BJ (cell line): ENCODE measurements at places on chromosomes 7 and 10.

- DNase-seq, result no peak
These were observed 549.4 kb upstream of the C7orf33 start for GRCh38 chr7:148041156-148041555.

DNA sequence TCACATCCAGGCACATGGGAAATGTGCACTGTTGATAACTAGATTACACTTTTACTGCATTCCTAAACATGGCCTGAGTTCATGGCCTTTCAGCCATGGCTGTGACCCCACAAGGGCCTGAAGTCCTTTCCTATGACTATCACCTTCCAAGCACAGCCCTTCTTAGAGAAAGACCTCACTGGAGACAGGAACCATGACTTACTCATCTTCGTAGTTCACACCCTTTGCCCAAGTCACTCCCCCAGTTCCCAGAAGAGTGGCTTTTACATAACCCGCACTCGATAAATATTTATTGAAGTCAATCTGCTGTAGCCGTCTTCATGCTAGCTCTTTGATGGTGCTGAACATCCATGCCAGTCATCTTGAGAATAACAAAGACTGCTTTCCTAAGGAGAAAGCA lies 632.5 kb upstream of the NRP1 start:
- no peak for DNase-seq

- DNase-seq, result no peak
These were observed 224.8 kb upstream of the LYZL1 start for GRCh38 chr10:29063806-29064644.

- no peak for DNase-seq
These were observed at the start of gene SRGN for GRCh38 chr10:69087590-69088470. SRGN (plus strand) TSS chr10:69088103; CDS start chr10:69088158, 55 bp downstream.

DNA sequence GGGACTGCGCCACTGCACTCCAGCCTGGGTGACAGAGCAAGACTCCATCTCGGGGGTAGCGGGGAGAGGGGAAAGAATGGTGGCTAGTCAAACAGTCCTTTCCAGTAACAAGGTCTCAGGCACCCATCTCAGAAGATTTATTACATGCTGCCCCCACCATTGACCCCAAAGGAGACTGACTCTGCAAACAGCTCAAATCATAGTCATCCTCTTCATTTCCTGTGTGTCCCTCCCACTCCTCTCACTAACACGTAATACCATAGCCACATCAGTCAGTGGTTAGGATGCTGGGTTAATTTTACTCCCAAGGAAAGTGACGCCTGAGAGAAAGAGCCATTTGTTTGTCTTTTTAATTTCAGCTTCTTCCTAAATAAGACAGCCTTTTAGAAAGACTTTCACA lies 56.6 kb upstream of the BET1 start:
- DNase-seq, result no peak

GRCh38 chr10:75508239-75508813 lies 76.9 kb downstream of the LRMDA start:
- DNase-seq, result no peak

DNA sequence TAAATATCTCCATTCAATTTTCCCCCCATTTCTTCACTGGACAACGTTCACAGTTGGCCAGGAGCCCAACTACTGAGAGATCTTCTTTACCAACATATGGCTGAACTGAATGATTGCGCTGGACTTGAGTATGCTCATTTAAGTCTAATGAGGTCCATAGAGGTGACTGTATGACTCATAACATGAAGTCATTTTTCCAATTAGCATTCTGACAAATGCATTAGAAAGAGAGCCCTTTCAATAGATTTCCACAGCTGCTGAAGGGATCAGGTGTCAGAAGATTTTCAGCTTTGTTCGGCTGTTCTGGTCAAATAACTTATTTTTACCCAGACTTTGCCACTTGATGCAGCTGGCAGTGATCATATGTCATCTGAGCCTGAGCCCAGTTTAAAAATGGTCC lies 438.0 kb downstream of the ETV1 start:
- DNase-seq, result no peak

DNA sequence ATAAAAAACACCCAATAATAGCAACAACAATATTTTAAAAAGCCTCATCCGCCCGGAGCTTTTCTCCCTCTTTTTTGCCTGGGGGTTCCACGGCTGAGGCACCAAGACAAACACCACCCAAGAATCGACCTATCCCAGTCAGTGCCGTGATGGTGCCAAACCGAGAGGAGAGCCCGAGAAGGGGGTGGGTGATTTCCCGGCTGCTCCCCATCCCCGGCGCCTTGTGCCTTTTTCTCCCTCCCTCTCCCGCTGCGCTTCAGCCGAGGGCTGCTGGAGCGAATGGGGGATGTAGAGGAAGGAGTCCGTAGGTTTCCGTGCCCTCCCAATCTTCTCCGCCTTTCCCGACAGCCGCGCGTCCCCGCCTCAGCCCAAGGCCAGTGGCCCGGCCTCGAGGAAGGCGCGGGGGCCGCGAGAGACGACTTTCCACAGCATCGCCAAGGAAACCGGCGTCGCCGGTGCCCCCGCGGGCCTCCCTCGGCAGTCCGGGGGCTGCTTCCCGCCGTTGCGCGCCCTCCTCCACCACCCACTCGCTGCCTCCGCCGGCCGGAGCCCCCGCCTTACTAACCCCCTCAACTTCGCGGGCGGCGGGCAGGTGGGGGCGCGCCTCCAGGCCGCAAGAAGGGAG lies 1.3 kb downstream of the EGR2 start:
- no peak for DNase-seq

GRCh38 chr10:97020452-97021400 lies 165.0 kb downstream of the SLIT1 start:
- DNase-seq, result no peak

DNA sequence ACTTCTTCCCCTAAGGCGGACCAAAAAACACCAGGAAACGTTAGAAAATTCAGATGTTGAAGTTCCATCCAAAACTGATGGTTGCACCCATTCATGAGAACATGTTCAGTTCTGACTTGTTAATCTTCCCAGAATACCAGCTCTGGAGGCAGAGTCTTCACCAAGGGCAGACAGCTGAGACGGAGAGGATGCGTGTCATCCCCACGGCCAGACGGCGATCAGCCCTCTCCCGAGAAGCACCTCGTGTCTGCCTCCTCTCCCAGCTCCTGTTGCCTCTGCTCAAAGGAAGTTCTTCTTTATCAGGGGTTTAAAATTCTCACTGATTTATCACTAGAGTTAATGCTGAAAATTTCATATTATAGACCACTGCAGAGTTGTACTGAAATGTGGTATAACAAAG lies 269.7 kb downstream of the ZMYND11 start:
- no peak for DNase-seq

GRCh38 chr10:47025253-47025539 lies 114.0 kb downstream of the PTPN20 start:
- no peak for DNase-seq

DNA sequence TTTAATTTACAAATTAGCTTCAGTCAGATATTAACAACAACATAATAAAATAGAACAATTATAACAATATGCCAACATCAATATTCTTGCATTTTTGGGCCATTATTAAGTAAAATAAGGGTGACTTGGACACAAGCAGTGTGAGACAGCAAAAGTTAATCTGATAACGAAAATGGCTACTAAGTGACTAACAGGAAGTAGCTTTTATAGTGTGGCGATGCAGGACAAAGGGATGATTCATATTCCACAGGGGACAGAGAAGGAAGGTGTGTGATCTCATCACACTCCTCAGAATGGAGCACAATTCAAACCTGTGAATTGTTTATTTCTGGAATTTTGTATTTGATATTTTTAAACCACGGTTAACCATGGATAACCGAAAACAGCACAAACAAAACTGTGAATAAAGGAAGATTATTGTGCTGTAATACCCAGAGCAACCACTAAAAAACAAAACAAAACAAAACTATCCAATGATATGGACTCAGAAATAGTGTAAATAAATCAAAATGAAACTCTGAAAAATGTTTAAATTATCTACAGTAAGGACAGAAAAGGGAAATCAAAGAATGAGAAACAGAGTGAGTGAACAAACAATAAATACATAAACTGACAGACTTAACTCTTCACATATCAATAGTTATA lies 66.9 kb upstream of the TFEC start:
- peak; percentile 35 for DNase-seq

DNA sequence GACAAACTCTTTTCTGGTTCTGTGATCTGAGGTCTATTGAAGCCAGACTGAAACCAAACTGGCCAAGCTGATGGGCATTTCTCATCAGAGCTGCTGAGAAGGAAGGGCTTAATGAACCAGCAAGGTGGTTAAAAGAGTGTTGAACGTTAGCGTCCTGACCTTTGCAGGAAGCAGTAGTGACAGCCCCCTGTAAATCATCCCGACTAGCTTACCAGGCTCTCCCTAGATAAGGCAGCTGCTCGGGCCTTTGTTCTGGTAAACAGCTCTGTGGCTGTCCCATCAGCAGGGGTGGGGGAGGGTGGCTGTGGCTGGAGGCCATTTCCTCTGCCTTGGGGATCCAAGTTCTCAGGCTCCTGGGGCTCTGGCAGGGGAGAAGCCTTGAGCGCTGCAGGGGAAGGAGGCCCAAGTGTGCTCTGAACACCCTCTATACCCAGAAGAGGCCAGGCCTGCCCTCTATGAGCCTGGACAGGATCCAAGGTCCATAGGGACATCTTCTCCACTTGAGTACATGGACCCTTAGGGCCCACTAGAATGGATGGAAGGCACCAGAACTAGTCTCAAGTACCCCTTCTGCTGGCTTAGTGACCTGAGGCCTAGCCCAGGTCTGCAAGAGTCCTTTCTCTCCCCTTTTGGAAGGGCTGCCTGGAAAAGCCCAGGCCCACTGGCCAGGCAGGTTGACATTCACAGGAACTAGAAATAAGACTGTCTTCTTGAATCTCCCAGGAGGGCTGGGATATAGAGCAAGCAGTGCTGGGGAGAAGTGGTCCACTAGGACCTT lies 134.6 kb downstream of the ARHGAP22 start:
- no peak for DNase-seq

DNA sequence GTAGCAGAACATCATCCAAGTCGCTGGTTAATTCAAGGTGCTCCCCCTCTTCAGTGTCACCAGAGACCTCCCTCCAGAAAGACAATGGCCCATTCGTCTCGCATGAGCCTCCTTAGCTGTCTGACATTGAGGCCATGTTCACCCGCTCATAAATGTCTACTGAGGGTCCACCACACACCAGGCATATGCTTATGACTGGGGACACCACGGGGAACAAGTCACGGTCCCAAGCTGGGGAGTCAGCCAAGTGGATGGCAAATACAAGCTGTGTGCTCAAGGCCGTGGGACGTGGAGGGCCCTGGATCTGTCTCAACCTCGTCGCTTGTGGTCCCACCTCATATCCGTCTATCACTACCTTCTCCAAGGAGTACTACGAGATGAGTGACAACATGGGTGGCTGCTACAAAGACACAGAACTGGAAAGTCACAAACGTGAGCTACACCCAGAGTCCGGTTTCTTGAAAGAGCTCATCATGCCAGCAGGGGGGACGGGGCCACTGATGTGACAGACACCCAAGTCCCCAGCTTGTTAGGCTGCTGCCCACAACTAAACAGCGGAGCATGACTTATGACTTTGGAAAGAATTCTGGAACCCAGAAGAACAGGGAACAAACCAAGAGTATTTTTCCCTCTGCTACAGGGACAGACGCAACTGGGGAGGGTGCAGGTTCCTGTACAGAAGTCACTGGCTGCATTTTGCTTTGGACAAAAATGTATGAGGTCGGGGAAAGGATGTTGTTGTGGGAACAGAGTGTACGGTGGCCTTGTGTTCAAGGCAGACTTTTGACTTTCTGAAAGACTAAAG lies 189.6 kb downstream of the COBL start:
- no peak for DNase-seq

DNA sequence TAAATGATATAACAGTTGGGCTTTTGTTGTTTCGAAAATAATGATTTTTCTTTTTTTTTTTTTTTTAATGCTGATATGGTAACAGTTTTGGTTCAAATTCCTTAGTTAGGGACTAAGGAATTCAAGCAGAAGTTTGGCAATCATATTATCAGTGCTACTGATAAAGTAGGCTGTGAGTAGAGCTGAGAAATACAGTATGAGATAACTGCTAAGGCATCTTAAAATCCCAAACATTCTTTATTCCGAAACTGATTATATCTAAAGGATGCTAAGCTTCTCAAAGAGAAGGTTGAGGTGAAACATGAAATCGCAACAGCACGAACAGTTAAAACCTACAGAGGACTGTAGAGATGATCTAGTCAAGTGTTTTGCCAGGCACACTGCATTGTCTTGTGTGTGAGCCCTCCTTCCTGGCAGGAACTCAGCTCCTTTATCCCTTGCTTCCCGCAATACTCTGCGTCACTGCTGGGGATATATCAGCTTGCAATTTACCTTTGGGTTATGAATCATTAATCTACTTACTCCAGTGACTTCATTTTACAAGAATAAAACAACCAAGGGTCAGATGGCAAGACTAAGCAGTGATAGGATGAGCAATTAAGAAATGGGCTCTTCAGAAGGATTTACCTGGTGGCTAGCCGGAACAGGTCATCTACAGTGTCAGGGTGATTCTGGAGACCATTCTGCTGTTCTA lies 36.7 kb downstream of the IRF5 start:
- DNase-seq, result no peak

GRCh38 chr7:28190077-28190710 lies 9.6 kb upstream of the JAZF1 start:
- no peak for DNase-seq

DNA sequence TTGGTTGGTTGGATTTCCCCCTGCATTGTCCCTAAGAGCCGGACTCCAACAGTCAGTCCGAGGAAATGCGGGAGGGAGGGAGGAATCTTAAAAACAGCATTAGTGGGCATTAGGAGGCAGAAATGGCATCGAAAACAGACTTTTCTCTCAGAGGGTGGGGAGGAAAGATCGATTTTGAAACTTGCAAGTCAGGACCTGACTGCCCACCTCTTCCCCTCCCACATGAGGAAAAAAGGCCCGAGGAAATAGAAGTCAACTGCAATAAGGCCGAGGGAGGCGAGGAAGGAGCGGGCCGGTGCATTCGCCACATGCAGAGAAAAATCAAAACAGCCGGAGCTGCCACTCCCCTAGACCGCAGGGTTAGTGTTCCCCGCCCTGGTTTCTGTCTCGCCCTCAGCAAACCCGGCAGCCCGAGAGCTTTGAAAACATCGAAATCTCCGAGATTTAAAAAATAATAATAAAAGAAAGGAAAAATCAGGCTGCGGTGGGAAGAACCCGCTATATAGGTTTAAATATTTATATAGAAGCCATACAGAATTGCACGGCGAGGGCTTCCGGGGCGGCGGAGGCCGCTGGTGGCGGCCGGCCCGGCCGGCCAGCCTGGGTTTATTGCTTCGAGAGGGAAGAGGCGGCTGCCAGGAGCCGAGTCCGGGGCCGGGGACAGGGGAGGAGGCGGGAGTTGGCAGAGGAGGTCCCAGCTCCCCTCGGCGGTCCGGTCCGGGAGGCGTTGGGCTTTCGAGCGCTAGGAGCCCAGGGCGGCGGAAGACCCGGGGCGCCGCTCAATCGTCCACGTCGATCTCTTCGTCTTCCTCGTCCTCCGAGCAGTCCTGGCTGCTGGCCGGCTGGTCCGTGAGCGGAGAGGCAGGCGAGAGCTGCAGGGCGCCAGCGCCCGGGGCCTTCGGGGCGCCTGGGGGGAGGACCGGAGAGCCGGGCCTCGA lies 2.5 kb downstream of the LBX1 start:
- no peak for DNase-seq

- no peak for DNase-seq
These were observed 41.4 kb downstream of the PKD1L1 start for GRCh38 chr7:47906883-47907282.
